ENCODE measurements at places on chromosomes 11 and 22. TPM values are rescaled to one million over a fixed set of nuclear protein-coding genes. Genes with fewer than 3 reads are reported as not detected.

- DNase-seq, result no peak
Observed at GRCh38 chr11:33185756-33186155, 24.5 kb upstream of the CSTF3 start.

DNA sequence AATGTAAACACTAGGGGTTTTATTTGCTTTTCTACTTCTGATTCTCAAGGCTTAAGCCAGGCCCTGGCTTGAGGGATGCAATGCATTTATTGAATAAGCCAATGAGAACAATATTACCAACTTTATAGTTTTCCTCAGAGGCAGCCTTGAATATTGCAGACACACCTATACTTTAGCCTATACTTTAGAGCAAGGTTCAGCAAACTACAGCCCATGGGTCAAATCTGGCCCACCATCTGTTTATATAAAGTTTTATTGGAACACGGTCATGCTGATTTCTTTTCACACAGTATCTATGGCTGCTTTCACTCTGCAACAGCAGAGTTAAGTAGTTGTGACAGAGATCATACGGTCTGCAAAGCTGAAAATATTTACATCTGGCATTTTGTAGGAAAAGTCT, 50.3 kb upstream of the E2F8 start:
- no peak for DNase-seq

DNA sequence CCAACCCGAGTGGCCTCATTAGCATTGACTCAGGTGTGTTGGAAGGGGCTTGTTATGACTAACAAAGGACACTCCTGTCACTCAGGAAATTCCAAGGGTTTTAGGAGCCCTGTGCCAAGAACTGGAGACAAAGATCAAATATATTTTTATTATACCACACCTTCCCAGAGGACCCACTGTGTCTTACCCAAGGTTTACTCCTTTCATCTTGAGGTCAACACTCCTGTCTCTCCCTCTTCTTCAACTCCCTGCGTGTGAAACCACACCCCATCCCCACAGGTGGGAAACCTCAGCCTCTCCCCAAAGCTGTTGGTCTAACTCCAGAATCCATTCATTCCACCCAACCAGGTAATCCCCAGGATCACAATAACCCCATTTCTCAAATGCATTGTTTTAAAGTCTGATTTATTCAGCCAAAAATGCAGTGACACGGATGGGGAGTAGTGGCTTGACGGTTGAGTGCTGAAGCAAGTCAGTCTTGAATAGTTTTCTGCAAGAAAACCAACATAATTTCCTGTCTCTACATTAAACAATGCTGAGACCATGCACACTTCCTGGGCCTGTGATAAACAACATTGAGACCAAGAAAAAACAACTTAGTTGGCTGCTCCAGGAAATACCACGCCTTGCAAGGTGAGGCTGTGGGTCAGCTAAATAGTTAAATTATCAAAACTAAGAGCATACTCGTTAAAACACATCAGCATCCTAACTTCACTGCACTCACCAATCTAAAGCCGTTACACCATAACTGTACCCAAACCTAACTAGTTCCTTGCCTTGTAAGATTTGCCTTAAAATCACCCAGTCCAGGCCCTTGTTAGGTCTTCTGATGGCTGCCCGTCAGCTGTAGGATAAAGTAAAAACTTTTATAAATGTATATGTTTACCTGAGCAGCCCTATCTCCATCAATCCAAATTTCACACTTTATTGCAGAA, 38.5 kb upstream of the SPON1 start:
- DNase-seq, result no peak

MS4A7 gene
- total RNA-seq, result 77.1 TPM

- DNase-seq, result no peak
Observed at GRCh38 chr22:45185718-45186514, 22.2 kb downstream of the NUP50 start.

- DNase-seq, result no peak
Observed at GRCh38 chr22:27032091-27032761, 374.8 kb downstream of the MIAT start.

NFAM1 gene
- total RNA-seq, result 2.8 TPM

Measured in tibial nerve (tissue), 4 donors.